Memory B cell (primary cell): ENCODE measurements at places on chromosomes 12 and 14.

DNA sequence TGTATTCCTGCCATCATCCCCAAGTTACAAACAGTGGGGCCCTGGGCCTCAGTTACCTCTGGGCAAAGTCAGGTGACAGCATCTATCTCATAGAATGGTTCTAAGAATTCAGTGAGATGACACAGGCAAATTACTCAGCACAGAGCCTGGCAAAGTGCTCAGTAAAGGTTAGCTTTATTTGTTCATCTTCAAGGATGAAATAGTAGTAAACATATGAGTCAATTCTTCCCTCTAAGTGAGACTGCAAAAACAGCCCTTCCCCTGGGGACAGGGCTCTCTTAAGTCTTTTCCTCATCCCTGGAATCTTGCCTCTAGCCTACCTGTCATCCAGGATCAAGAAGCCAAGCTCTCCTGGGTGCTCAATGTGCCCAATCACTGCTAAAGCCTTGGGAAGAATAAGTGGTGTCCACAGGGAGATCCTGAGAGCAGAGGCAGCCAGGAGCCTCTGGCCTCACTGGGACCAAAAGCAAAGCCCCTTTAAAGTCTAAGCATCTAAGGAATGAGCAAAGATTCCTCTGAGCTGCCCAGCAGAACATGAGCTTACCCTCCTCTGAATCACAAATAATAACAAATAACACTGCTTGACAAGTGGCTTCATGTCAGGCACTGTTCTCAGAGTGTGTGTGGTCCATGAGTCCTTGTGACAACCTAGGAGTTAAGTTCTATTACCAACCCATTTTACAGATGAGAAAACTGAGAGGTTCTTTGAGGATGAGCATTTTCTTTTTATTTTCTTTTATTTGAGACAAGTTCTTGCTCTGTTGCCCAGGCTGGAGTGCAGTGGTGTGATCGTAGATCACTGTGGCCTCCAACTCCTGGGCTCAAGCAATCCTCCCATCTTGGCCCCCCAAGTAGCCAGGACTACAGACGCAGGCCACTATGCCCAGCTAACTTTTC is 12.1 kb downstream of the NUAK1 start:
- H3K36me3 ChIP-seq: no peaks in the 10 kb centered on the region
- no peak overlapping the region for H3K4me3 ChIP-seq
- no peaks in the 10 kb centered on the region for H3K4me1 ChIP-seq
- DNase-seq: no peak

- no peak overlapping the region for H3K4me3 ChIP-seq
- no peak overlapping the region for H3K27ac ChIP-seq
- no peaks in the 10 kb centered on the region for H3K36me3 ChIP-seq
- no peaks in the 10 kb centered on the region for H3K4me1 ChIP-seq
- H3K27me3 ChIP-seq: peaks cover 4% of the 10 kb centered on the region
These were observed 84.2 kb upstream of the BMP4 start for GRCh38 chr14:54040846-54041245.

- no peak for DNase-seq
- no peak overlapping the region for H3K4me3 ChIP-seq
- H3K36me3 ChIP-seq: peaks cover 9% of the 10 kb centered on the region
- H3K4me1 ChIP-seq: no peaks in the 10 kb centered on the region
- no peaks in the 10 kb centered on the region for H3K27me3 ChIP-seq
These were observed 13.3 kb upstream of the PUS1 start for GRCh38 chr12:131915823-131916222.

GRCh38 chr12:14948672-14949071 is 10.3 kb upstream of the ERP27 start:
- H3K27me3 ChIP-seq: no peaks in the 10 kb centered on the region
- H3K36me3 ChIP-seq: peaks cover 50% of the 10 kb centered on the region
- peaks cover 56% of the 10 kb centered on the region for H3K4me1 ChIP-seq
- DNase-seq: peak; percentile 75
- peak overlapping the region; percentile 99 for H3K27ac ChIP-seq

GRCh38 chr14:61733972-61734371 is 28.2 kb upstream of the SNAPC1 start:
- H3K27ac ChIP-seq: peak overlapping the region; percentile 24
- peaks cover 9% of the 10 kb centered on the region for H3K4me1 ChIP-seq
- H3K4me3 ChIP-seq: no peak overlapping the region
- no peaks in the 10 kb centered on the region for H3K27me3 ChIP-seq
- DNase-seq: no peak
- peaks cover 29% of the 10 kb centered on the region for H3K36me3 ChIP-seq
